ENCODE measurements at places on chromosomes 5 and 9.
A peak's percentile ranks its signal among the peaks of the same experiment; 100 is the strongest.

GRCh38 chr9:138059196-138059595 is 181.6 kb downstream of the CACNA1B start:
- DNase-seq = no peak

- DNase-seq = no peak
Measured at GRCh38 chr5:27172693-27173092, 134.3 kb upstream of the CDH9 start.

DNA sequence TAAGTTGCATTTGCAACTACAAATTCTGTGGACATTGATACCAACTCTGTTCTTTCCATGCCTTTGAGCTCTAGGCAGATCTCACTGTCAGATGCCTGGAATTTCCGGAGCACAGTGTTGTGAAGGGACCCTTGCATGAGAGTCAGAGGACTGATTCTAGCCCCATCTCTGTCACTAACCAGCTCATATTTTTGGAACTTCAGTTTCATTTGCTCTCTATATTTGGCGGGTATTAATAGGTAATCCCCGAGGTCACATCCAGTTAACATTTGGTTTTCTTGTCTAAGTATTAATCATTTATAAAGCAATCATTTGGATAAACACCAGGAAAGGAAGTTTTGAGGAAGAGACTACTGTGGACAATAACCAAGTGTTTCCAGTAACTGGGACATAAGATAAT is 115.7 kb downstream of the MAN2A1 start:
- DNase-seq = no peak

DNA sequence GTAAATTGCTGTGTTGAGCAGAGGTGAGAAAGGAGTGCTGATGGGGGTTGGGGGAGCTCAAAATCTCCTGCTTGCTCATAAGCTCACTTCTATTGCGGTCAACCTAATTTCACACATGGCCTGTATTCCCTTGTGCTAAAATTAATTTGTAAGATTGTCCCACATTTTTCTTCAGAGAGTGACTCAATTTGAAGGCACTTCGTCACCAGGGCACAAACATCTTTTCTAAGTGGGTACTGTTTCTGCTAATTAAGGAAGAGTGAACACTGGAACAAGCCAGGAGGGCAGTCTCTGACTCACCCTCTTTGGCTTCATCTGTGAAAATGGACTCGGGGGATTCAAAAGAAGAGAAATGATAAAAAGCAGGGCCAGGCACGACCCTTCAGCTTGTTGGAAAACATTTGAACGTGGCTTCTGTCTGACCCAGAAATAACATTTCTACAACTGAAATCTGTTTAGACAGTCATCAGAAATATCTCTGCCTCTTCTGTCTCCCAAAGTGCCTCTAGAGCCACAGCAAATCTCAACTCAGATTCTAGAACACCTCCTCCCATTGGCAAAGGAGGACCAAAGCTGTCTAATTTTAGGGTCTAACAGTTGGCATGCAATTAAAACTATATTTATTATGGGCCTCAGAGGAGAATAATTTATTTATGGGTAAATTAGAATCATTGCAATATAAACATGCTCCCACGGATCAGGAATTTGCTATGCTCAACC is 49.8 kb downstream of the FEM1C start:
- DNase-seq = no peak

- peak; percentile 94 for DNase-seq
Measured at GRCh38 chr5:74294231-74294705, 346.3 kb downstream of the ENC1 start.

DNA sequence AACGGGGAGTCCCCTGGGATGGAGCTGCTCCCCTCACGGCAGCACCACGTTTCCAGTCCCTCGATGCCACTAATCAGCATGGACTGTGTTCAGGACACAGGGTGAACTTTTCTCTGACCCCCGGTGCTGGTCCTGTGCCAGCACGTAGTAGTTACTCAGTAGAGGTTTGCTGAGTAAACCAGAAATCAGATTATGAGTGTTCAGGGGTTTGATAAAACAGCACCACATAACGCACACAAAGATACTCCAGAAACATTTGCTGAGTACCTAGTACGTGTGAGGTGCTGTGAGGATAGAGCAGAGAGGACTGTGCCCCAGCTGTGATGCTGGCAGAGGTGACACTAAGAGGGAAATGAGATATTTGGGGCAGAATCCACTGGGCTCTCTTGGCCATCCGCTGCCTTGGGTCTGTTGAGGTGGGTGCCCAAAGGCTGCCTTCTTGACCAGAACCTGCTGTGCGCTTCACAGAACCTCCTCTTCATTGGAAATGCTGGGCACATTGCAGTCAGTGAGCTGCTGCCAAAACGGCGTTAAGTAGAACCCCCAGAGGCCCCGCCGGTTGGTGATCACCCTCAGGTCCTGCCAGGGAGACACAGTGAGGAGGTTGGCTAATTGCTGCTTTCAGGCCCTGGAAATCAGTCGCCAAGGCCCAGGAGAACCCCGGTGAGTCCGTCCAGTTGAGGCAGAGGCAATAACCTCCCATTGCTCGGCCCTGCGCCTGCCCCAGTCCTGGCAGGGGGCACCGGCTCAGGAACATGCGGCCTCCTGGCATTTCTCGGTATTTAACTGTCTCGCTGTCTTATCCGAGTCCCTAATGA is 49.4 kb downstream of the NEURL1B start:
- DNase-seq = no peak

- DNase-seq = no peak
Measured at GRCh38 chr5:131994533-131995226, 16.8 kb downstream of the ACSL6 start.

GRCh38 chr5:86865256-86865785 is 247.6 kb downstream of the COX7C start:
- DNase-seq = no peak

- DNase-seq = no peak
Measured at GRCh38 chr9:86116425-86116824, 17.1 kb upstream of the GOLM1 start.

- no peak for DNase-seq
Measured at GRCh38 chr9:108865037-108865436, 3.0 kb downstream of the ACTL7A start.

DNA sequence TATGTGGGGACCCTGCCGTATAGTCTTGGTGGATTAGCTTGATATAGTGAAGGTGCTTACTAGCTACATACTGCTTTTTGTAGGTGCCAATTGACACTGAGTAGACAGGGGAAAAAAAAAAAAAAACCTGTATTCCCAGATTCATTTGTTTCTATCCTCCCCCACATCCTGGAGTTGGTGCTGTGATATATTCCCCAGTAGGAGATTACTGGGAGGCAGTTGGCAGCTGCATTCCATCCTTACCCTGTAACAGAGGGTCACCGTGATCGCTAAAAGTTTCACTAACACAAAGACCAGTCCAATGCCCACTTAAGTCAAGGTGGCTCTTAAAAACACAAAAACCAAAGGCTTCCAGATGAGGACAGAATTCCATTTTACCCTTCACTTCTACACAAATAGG is 27.4 kb upstream of the TOMM5 start:
- DNase-seq = no peak

DNA sequence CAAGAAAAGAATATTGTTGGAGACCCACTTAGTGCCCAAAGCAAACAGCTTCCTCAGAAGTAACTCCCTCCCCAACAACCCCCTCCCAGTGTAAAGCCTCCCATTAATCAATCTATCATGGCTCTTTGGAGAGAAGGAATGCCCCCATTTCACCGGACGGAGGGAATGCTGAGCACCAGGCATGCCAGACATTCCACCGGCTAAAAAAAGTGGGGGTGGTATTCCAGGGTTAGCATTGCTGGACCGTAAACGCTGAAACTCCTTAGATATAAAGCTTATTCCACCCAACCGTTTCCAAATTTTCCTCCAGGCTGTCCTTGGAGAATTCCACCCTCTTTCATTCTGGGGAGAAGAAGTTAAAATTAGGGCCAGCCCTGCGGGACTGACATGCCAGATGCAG is 363 bp upstream of the MAMDC2 start:
- DNase-seq = no peak

- DNase-seq = no peak
Measured at GRCh38 chr5:129820-130219, 37.9 kb downstream of the PLEKHG4B start.

GRCh38 chr9:122827761-122828093 is 661 bp downstream of the PDCL start:
- DNase-seq = no peak

DNA sequence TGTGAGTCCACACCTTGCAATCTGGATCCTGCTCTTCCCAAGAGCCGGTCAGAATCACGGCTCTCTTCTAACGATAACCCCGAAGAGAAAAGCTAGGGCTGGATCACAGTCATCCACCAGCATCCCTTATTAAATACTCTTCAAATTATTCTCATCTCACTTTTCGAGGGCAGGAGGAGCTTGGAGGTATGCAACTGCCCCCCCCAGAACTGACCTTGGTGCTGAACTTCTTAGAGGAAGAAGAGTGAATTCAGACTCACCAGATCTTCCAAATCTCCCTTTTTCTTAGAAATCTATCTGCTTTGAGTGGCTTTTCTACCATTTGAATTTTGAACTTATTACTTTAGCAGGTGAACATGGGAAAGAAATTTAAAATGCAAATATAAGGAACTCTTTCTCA is 75.7 kb downstream of the MED10 start:
- DNase-seq = peak; percentile 5

- DNase-seq = no peak
Measured at GRCh38 chr5:143361438-143361837, 42.0 kb downstream of the NR3C1 start.

DNA sequence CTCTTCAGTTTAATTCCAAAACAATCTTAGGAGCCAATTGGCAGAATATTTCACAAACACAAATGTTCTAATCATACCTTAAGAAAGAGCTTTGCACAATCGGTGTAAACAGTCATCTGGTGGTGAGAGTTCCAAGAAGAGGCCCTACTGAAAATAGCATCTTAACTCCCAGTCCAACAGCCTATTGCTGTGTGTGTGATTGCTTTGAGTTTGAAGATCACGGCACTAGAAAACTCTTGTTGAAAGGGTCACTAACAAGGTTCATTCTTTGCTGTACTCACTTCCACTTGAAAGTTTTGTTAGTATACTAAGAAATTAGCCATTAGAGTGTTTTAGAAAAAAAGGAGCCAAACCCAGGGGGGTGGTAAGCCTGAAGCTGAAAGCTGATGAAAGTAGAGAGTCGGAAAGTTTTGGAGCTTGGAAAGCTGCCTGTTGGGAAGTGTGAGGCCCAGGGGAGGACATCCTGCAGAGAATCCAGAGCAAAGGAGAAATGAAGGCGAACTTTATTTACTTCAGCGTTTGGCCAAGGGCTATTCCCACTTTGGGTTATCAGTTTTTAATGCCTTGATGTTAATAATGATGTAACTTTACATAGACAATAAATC is 180.3 kb upstream of the GHR start:
- DNase-seq = no peak

GRCh38 chr9:2480255-2480837 is 141.2 kb upstream of the VLDLR start:
- no peak for DNase-seq

DNA sequence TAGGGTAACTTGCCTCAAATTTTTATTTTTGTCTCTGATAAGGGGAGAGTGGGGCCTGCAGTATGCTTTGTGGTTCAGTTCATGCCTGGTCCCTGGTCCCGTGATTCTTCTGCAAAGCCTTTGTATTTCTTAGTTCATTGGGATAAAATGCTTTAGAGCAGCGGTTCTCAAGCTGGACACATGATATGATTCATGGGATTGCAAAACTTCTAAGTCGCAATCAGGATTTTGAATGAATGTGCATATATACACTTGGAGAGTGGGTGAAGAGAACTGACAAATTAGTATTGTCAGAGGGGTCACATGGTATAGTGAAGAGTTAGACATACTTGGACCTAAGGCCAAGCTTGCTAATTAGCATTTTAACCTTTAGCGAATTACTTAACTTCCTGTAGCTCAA is 265.4 kb upstream of the KLF9 start:
- no peak for DNase-seq

DNA sequence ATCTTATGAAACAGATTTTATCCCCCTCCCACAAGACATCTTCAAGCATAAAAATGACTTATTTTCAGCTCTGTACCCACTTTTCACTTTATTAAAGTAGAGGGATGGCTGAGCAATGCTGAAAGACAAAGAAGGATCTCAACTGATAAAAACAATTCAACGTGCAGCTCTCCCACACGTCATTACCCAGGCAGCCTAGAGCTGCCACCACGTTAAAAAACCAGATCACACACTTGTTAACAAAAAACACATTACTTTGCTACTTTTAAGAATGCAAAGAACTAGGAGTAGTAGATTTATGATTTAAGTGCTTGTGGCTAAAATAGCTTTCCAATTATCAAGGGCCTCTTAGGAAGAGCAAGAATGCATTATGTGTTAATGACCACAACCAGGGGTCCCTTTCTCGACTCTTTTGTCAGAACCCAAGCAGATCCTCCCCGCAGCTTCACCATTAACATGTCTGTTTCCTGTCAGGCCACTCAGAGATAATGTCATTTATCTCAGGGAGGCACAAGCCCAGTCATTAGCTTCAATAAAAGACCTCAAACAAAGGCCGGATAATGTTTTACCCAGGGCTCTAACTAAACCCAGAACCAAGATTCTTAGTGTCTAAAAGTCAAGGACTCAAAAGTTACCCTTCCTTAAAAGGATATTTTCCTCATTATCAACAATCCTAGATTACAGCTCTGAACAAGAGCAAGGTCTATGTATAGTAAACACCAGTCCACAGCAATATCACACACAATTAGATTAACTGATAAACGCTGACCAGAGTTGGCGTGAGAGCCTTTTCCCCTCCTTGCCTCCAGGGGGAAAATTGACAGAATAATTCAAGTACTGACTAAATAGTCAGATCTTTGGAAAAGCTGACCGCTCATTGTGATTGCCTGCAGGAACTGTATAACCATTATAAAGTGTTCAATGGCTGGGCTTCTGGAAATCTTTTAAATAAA is 7.5 kb downstream of the ZNF608 start:
- peak; percentile 41 for DNase-seq

GRCh38 chr5:175878544-175879438 is 7.4 kb downstream of the CPLX2 start:
- DNase-seq = no peak

DNA sequence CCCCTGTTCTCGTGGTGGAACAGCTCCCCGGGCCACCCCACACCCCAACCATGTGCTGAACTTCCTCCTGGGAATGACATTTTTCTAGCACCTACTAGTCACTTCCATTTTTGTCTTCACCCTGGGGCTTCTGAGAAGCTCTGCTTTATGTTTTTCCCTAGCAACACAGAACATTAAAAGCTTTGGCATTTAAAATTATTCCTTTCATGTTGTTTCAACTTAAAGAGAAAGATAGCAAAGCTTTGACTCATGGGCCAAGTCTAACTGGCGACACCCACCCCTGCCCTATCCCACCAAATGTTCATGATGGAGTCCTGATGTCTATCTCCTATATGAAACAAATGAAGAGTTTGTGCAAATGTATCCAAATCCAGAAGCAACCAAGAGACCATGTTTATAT is 22.4 kb downstream of the BOD1 start:
- no peak for DNase-seq

GRCh38 chr5:98330871-98331270 is 442.6 kb upstream of the RGMB start:
- DNase-seq = no peak

GRCh38 chr5:161546470-161547301 is at the start of gene GABRB2:
GABRB2 (minus strand) TSS chr5:161546725; CDS start chr5:161546643, 82 bp downstream.
- peak; percentile 72 for DNase-seq

- DNase-seq = no peak
Measured at GRCh38 chr5:145991044-145991575, 54.7 kb downstream of the SH3RF2 start.

GRCh38 chr9:22514871-22515270 is 68.2 kb downstream of the DMRTA1 start:
- DNase-seq = no peak

All from KBM-7 (cell line).